ENCODE measurements at places on chromosomes 1 and 21. TPM values are rescaled to one million over a fixed set of nuclear protein-coding genes. Genes with fewer than 3 reads are reported as not detected.

GRCh38 chr1:101410048-101410878 lies 173.4 kb downstream of the S1PR1 start:
- H3K4me1 ChIP-seq, result no peaks in the 10 kb centered on the region
- no peaks in the 10 kb centered on the region for H3K27me3 ChIP-seq
- no peak for DNase-seq
- H3K36me3 ChIP-seq, result no peaks in the 10 kb centered on the region
- H3K4me3 ChIP-seq, result no peak overlapping the region
- H3K27ac ChIP-seq, result no peak overlapping the region

- H3K4me1 ChIP-seq, result no peaks in the 10 kb centered on the region
- DNase-seq, result no peak
- H3K27ac ChIP-seq, result no peak overlapping the region
- no peaks in the 10 kb centered on the region for H3K36me3 ChIP-seq
- H3K27me3 ChIP-seq, result peaks cover 9% of the 10 kb centered on the region
Measured at GRCh38 chr1:101389547-101389929, 152.7 kb downstream of the S1PR1 start.

CRYAA gene
- total RNA-seq, result not detected

DNA sequence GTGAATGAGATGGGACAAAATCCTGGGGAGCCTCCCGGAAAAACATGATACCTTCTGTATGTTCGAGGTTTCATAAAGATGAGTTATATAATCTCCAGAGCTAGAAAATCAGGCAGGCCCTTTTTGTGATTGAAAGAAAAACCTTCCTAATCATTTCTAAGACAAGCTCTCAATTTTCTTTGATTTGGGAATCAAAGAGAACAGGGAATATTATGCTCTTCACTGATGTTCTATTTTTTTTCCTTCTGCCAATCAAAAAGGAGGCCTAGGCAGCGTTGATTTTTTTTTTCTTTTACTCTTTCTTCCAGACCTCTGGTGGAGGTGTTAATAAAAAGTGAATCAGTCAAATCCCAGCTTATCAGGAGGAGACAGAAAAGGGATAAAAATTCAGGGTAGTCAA lies 34.5 kb downstream of the DIRAS3 start:
- DNase-seq, result no peak
- no peaks in the 10 kb centered on the region for H3K36me3 ChIP-seq
- H3K4me3 ChIP-seq, result no peak overlapping the region
- no peak overlapping the region for H3K27ac ChIP-seq
- H3K27me3 ChIP-seq, result no peaks in the 10 kb centered on the region

DNA sequence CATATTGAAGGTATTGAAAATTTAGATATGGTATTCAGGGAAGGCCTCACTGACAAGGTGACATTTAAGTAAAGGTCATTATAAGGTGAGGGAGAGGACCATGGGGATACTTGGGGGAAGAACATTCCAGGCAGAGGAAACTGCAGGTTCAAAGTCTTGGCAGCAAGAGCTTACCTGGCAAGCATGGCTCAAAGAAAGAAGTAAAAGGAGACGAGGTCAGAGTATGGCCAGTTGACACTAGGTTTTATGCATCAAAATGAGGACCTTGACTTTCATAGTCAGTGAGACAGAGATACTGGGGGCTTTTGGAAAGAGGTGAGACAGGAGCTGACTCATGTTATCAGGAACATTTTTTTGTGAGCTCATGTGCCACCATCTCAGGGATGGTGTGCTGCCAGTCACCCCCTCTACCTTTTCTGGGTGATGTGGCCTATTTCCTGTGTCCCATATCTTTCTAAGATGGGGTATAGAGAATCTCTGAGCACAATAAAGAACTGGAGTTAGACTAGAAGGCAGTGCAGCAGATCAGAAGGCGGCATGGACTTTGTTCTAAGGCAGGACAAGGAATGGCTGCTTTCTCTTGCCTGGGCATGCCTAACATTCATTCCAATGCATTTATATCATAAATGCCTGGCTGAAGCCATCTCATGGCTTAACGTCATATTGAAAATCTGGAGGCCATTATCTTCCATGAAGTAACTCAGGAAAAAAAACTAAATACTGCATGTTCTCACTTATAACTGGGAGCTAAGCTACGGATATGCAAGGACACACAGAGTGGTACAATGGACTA lies 406.7 kb downstream of the NTNG1 start:
- H3K36me3 ChIP-seq, result no peaks in the 10 kb centered on the region
- no peak for DNase-seq
- H3K27me3 ChIP-seq, result no peaks in the 10 kb centered on the region
- no peak overlapping the region for H3K27ac ChIP-seq
- H3K4me1 ChIP-seq, result no peaks in the 10 kb centered on the region
- no peak overlapping the region for H3K4me3 ChIP-seq

EFNA3 gene
- 20.4 TPM for total RNA-seq
